Astrocyte of the cerebellum (primary cell): ENCODE measurements at places on chromosomes 1 and 21.
A peak's percentile ranks its signal among the peaks of the same experiment; 100 is the strongest.

- no peak for DNase-seq
Observed at GRCh38 chr1:37845786-37846185, 13.6 kb downstream of the MTF1 start.

DNA sequence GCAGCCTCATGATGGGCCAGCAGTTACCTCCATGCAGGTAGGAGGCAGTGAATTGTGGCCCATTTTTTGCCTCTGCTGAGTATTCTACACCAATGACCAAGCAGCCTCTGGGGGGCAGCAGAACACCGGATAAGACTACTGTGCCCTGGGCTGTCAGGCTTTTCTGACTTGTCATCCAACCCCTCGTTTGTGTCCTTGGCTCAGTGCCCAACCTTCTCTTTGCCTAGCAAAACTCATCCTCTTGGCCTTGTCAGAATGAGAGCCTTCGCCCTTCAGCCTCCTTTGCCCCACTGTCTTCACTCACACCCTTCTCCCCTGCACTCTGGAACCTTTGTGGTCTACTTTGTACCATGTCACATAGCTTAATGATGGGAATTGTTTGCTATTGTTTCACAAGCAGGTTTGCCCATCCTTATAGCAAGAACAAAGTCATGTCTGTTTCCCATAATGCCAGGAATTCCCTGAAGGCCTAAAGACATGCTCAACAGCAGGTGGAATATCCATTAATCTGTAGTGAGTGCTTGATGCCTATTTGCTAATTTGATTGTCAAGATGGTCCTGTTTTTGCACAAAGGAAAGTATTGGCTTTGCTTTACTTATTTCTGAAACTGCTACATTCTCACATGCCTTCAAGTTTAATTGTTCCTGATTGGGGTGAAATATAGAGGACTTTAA is 255.9 kb downstream of the HHAT start:
- peak; percentile 55 for DNase-seq

GRCh38 chr1:228743405-228743804 is 8.1 kb downstream of the RHOU start:
- DNase-seq: no peak

GRCh38 chr1:45623972-45624371 is at the start of gene CCDC17:
TSS of gene CCDC17 (minus strand) at chr1:45624054. CDS start at chr1:45623909, 145 bp downstream.
- no peak for DNase-seq

GRCh38 chr21:45931397-45931969 is 50.1 kb upstream of the COL6A1 start:
- no peak for DNase-seq

DNA sequence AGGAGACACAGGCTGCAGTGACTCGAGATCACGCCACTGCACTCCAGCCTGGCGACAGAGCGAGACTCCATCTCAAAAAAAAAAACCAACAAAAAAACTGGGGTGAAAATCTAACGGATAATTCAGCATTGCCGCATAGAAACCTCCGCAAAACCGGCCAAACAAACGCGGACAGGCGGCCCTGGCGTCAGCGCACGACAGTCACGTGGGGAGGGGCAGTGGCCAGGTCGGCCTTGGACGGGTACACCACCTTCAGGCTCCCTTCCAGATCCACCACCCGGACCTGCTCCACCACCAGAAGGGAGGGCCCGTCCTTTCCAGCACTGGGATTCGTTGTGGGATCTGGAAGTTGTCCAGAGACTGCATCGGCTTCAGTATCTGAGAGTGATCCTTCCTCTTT is 8.4 kb downstream of the SMIM1 start:
- DNase-seq: no peak

- no peak for DNase-seq
Observed at GRCh38 chr21:20270365-20271055, 727.7 kb upstream of the NCAM2 start.

DNA sequence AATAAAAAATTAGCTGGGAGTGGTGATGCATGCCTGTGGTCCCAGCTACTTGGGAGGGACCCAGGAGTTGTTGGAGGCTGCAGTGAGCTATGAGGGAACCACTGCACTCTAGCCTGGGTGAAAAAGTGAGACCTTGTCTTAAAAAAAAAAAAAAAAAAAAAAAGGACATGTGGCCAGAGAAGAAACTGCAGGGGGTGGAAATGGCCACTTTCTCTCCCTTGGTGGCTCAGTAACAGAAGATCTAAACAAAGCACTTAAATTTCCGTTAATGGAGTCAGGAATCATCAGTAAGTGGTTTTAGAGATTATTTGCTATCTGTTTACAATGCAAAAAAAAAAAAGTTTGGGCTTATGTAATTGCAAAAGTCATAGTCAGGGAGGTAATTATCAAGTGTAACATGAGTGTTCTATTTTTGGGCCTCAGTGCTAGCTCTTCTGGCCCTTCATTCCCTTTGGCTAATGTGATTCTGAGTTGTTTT is 19.3 kb upstream of the OPRD1 start:
- no peak for DNase-seq

GRCh38 chr1:201282931-201283829 is at the start of gene PKP1:
TSS of gene PKP1 (plus strand) at chr1:201283506. CDS start at chr1:201283703, 197 bp downstream.
- no peak for DNase-seq

DNA sequence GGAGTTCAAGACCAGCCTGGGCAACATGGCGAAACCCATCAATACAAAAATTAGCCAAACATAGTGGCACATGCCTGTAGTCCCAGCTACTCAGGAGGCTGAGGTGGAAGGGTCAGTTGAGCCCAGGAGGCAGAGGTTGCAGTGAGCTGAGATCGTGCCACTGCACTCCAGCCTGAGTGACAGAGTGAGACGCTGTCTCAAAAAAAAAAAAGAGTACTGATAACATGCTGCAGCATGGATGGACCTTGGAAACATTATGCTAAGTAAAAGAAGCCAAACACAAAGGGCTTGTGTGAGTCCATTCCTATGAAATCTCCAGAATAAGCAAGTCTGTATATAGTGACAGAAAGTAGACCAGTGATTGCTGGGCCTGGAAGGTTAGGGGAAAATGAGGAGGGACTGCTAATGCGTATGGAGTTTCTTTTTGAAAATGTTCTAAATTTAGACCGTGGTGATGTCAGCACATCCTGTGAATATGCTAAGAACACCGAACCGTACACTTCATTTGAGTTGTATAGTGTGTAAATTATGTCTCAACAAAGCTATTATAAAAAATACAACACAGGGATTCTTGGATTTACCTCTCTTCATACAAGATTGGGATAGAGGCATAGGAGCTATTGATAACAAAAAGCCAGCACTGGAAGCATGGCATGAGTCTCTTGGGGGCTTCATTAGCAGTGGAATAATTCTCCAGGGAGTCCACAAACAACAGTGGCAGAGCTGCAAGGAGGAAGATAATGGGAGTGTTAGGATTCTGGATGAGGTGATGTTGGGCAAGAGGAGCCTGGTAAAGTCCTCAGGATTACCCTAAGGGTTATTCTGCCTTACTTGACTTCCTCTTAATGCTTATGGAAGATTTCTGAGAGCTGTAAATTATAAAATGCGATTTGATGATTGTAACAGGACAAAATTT is 73.5 kb downstream of the TTC3 start:
- no peak for DNase-seq

DNA sequence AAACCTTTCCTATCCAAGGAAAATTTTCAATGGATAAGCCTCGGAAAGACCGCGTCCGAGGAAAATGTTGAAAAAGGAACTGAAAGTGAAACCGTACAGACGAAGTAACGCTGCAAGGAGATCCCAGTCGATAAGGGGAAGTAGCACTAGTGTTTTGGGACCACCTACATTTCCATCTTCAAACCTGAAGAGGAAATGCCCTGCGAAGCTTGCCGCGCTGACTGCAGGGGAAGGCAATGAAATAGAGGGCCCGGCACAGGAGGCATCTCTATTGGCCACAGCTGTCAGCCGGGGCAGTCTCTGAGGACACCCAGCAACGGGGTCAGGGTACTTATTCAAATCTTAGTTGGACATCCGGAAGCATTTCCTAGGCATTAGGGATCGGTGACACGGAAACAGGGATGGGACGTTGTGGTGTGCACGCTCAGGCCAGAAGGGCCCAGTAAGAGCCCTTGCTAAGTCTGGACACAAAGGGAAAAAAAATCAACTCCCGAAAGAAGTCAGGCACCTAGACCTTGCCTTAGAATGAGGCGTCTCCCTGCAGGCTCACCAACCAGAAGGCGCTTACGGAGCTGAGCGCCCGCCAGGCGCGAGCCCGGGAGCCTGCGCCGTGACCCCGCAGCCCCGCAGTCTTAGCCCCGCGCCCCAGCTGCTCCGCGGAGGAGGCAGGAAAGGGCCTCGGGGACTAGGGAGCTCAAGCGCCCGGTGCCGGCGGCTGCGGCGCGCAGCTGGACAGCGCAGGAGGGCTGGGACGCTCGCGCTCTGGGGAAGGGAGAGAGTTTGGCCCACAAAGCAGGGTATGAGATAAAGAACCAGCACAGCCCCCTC is 655 bp downstream of the USF1 start:
- peak; percentile 23 for DNase-seq

DNA sequence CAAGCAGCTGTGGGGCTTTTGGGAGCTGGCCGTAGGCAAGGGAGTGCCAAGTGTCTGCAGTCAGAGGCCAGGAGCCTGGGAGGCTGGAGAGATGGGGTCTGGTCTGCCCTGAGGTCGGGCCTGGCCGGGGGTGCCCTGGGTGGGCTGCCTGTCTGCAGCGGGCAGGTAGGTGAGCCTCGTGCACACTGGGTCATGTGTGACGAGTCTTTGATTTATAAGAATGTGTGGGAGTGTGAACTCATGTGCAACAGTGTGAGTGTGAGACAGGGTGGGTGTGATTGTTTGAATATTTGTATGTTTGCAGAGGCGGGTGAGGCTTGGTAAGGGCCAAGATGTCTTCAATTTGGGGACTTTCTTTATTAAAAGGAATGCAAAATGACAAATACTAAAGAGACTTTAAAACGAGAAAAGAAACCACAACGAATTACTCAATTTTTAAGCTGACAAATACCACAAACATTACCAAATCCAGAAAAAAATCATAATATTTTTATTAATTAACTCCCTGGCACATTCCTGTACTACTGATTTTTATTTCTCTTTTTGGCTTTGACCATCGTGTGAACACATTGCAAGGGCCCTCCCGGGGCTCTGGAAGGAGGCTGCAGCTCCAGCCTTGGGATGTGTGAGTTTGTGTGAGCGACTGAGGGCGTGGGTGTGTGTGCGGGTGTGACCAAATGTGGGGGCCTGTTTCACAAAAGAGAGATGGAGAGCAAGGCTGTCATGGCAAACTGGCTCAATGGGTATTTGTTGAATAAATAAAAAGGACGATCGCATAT is 110.3 kb upstream of the WNT4 start:
- no peak for DNase-seq

GRCh38 chr1:165351863-165352441 is 4.6 kb downstream of the LMX1A start:
- no peak for DNase-seq

- DNase-seq: no peak
Observed at GRCh38 chr1:40462956-40463590, 12.8 kb downstream of the ZFP69B start.

DNA sequence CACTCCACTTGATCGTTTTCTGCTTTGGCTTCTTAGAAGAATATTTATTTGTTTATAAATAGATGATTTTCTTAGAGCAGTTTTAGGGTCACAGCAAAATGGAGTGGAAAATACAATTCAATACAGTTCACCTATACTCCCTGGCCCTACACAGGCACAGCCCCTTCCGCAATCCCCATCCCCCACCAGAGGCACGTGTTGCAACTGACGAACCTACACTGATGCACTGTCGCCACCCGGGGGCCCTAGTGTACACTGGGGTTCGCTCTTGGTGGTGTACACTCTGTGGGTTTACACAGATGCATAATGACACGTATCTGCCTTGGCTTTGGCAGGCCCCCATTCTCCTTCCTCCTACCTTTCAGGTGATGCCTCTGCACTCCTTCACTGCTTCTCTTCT is 8.0 kb downstream of the ECHDC2 start:
- no peak for DNase-seq

- no peak for DNase-seq
Observed at GRCh38 chr1:195173753-195174152, 1434.5 kb downstream of the KCNT2 start.

DNA sequence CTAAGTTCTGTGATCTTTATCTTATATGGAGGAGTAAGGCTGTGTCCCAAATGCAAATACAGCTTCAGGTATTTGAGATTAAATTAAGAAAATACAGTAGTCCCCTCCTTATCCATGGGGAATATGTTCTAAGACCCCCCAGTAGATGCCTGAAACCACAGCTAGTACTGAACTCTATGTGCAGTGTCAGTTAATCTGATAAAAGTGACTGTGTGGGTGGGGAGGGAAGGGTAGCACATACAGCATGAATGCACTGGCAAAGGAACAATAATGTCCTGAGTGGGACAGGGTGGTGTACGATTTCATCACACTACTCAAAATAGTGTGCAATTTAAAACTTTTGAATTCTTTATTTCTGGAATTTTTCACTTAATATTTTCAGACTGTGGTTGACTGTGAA is 83.1 kb downstream of the HS2ST1 start:
- DNase-seq: no peak

DNA sequence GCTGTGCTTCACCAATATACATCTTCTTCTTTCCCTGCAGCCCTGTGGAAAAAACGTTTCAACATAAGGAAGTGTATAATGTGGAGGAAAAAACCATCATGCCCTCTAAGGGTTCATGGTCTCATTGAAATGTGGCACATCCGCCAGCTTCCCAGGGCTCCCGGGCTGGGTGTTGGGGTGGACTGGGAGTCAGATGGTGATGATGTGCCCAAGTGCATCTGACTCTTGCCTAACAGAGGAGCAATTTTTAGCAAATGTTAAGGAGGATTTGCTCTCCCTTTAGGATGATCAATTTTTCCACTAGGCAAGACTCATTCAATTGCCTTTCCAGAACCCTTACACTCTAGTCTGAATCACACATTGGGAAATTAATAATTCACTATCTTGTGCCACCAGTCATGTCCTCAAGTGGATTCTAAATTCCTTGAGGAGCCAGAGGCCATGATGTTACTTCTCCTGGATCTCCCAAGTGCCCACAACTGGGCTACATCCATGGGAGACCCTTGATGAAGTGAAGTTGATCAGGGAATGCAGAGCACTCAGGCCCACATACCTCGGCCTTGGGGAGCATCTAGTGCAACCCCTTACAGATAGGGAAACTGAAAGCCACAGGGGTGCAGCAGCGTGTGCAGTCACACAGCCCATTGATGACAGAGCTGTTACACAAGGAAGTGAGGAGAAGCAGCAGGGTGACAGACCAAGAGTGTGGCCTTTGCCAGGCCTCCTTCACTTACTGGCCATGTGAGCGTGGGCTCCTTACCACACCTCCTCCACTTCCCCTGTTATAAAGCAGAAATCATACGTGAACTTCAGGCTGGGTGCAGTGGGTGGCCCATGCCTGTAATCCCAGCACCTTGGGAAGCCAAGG is 100.0 kb upstream of the SLC44A3 start:
- DNase-seq: no peak

DNA sequence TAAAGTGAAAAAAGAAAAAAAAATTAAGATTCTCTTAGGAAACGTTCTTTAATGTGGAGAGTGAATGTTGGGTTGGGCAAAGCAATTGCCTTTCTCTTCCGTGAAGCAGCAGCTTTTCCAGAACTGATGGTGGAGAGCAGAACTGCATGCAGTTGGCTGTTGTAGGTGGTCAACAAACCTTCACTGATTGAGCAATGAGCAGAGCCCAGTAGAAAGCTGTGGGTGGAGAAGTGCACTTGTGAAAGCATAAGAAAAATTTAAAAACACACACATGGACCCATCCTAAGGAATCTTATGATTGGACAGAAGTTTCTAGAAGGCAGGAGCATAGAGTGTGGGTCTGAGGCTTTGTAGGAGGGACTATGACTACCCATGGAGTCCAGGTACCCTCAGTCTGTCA is 4.5 kb downstream of the PRELP start:
- no peak for DNase-seq

- no peak for DNase-seq
Observed at GRCh38 chr1:184284900-184285299, 101.9 kb upstream of the C1orf21 start.
